ENCODE measurements at places on chromosomes 16 and 17.

GRCh38 chr16:75483222-75483621 lies 12.0 kb downstream of the CHST6 start:
- DNase-seq: no peak

- no peak for DNase-seq
Measured at GRCh38 chr16:85728879-85729278, 22.0 kb downstream of the C16orf74 start.

GRCh38 chr17:69470702-69471101 lies 56.2 kb downstream of the MAP2K6 start:
- DNase-seq: no peak

DNA sequence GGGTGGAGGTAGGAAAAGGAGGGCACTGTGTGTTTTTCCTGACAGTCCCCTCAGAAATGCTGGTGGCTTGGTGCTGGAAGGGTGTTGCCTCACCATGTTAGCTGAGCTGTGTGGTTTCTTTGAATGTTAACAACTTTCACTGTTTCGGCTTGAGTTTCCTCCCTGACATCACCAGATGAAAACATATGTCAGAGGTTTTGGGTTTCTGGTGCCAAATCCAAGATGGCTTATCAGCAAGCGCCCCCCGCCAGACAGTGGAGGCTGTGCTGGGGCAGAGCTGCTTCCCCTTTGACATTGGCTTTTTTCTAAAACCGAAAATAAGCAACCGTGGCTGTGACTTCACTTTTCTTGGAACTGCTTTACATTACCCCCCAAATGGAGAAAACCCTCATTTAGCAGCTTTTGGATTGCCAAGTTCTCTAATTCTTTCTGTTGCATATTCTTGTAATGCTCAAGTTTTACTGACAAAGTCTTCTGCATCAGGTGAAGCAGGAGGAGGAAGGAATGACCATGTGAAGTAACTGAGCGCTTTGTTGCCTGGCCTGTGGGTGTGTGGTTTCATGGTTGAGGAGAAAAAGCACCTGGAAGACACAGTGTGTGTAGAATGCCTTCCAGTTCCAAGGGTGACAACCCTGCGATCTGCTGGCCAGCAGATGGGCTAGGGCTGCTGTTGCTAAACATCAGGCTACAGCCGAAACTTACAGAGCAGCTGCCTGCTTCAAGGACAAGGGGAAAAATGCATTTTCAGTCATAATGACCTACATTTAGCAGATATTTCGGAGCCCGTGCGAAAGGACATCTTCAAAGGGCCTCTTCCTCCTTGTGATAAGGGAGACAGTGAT lies 9.7 kb downstream of the RMI2 start:
- DNase-seq: no peak

GRCh38 chr17:61863801-61864126 lies 436 bp upstream of the BRIP1 start:
- no peak for DNase-seq

DNA sequence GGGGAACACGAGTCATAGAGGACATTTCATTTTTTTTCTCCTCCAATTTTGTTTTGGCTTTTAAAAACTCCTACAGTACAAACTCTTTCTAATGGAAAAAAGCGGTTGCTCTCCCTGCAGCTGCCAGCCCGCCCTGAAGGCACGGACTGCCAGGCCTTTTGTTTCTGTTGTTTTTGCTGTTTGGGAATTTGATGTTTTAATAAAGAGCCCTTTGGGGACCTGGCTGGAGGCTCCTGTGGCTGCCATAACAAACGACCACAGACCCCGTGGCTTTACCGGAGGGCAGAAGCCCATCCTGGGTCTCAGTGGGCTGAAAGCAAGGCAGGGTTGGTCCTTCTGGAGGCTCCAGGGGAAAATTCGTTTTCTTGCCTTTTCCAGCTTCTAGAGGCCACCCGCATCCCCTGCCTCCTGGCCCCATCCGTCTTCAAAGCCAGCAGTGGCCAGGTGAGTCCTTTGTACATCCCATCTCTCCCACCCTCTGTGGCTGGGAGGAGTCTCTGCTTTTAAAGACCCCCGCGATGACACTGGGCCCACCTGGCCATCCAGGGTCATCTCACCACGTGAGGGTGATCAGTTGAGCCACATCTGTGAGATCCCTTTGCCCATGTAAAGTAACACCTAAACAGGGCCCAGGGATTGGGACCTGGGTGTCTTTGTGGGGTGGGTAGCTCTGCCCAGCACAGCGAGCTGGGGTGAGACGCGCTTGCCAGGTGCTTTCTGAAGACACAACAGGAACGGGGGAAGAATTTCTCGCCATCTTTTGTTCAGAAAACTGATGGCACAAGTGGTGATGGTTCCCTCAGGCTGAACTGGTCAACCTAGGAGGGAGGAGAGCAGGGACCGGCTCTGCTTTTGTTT lies 113.9 kb downstream of the BANP start:
- DNase-seq: no peak

DNA sequence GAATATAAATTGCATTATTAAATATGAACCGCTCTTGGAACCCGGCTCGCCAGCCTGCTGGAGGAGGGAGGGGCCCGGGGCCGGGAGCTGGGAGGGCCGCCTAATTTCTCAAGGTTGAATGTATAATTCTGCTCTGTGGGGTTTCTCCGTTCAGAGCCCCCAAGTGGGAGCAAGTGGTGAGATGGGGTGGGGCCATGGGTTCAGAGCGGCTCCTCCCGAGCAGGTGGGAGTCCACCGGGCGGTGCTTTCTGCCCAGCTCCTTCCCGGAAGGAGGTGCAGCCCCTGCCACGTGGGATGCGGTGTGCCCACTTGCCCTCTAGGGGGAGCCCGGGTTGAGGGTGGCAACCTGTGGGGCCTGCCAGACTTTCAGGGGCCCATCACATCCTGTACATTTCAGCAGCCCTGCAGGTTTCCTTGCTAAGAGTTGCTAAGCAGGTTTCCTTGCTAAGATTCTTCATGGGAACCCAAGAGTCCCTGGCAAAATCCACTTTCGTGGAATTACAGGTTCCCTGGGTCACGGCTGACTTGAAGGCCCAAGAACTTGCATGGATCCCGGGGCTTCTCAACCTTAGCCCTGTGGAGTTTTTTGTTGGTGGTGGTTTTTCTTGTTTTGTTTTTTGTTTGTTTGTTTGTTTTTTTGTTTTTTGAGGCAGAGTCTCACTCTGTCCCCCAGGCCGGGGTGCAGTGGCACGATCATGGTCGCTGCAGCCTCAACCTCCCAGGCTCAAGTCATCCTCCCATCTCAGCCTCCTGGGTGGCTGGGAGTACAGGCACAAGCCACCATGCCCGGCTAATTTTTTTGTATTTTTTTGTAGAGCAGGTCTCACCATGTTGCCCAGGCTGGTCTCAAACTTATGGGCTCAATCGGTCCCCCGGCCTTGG lies 196.7 kb upstream of the GSE1 start:
- DNase-seq: peak; percentile 78

DNA sequence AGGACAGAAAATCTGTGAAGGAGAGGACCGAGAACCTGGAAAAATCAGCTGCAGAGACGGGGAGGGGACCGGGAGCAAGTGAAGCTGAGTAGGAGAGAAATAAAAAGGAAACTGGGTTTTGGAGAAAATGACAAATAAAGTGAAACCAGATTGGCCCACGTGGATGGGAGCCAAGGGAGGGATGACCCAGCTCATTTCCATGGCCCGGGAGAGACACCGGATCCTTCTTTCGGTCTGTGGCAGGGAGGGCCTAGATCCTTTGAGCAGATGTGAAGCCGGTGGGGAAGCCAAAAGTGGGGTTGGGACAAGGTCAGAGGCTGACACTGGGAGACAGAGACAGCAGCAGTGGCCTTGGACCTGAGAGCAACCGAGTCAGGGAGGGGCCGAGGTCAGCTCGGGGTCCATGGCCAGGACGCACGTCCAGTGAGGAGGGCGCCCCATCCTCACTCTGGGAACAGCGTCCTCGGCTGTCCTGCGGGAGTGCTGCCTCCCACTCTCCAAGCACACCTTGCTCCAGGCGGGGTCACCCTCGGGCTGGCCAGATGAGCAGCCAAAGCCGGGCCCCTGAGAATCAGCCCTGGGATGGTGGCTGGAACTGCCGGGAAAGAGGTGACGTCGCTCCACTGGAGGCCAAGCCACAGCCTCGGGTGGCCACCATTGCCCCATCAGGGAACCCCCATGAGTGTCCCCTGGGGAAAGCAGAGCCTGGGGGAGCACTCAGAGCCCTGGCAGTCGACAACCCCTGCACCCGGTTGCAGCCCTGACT lies 50.8 kb upstream of the CDR2 start:
- no peak for DNase-seq

DNA sequence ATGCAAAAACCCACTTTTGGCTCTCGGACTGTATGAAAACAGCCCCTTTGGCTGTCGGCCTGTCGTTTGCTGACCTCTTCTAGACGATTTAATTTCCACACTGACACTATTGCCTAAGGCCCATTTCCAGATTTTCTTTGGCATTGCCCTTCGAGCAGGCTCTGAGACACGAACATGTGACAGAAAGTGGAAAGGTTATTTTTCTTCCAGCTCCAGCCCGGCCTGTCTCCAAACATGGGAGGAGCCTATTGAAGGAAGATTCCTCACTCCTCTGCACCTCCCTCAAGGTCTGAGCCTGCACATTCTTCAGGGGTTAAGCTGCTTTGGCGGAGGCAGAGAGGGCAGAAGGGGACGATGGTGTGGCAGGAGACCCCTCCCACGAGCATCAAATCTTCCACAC lies 85.9 kb upstream of the FOXF1 start:
- no peak for DNase-seq

- no peak for DNase-seq
Measured at GRCh38 chr16:3068487-3068886, 3.0 kb downstream of the IL32 start.

- no peak for DNase-seq
Measured at GRCh38 chr17:65533056-65533745, 28.2 kb downstream of the AXIN2 start.

GRCh38 chr17:77280304-77281121 lies 139.7 kb downstream of the SEC14L1 start:
- no peak for DNase-seq

DNA sequence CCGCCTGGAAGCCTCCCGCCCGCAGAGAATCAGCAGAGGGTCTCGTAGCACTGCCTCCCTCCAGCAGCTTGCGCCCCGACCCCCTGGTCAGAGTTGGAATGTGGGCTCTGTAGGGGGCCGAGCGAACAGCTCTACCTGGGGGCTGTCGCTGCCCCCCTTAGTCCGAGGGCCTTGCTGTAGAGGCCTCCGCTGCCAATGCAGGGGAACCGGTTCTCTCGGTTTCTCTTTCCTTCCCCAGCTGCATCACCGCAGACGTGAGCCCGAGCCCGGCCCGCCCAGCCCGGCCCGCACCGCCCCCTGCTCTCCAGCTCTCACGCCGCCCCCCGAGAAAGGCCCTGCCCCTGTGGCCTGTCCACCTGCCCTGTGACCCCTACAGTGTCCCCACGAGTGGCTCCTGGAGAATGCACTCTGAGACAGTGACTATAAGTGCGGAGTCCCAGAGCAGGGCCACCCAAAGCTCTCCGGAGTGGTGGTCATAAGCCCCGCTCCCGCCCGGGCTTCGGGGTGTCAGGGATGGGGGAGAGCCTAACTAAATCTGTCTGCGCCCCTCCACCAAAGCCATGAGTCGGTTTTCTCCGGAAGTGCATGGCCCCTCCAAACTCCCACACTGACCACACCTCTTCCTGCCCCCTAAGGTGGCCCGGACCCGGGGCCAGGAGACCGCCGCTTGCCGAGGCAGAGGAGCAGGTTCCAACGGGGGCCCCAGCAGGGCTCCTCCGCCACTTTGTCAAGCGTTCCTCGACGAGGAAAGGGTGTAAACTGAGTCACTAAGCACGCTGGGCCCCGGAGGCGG lies 1.7 kb downstream of the ARHGAP27 start:
- DNase-seq: no peak

DNA sequence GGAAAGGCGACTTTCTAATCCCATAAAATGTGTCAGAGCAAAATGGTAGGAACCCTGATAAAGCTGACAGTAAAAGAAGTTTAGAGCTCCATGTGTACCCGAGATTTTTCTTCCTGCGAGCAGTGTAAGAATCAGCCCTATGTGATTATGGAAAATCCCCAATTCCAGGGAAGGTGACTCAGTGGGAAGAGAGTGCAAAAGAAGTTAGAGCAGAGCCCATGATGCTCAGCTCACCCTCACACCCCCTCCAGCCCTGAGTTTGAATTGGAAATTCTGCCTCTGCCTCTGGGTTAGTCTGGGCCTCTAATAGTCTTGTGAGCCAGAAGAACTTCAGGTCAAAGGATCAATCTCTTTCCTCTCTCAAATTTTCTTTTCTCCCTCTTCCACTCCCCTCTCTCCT lies 12.5 kb downstream of the C17orf78 start:
- DNase-seq: no peak

DNA sequence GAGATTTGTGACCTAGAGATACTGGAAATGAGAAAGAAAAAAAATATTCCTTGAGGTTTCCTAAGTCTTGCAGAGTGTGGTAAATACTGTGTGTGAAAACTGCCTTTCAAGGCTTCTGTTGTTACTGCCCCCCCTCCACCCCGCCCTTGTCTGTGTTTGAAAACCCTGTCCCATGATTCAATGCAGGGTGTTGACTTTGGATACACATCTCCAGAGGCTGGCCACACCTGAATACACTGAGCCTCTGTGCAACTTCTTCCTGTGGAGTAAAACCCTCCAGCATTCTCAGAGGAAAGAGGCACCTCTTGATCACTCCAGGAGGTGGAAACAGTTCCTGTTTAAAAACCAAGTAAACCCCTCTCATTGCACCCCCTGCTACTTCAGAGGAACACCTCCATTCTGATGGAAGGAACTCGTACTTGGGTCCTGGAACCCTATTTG lies 123.0 kb upstream of the CACNG5 start:
- no peak for DNase-seq

DNA sequence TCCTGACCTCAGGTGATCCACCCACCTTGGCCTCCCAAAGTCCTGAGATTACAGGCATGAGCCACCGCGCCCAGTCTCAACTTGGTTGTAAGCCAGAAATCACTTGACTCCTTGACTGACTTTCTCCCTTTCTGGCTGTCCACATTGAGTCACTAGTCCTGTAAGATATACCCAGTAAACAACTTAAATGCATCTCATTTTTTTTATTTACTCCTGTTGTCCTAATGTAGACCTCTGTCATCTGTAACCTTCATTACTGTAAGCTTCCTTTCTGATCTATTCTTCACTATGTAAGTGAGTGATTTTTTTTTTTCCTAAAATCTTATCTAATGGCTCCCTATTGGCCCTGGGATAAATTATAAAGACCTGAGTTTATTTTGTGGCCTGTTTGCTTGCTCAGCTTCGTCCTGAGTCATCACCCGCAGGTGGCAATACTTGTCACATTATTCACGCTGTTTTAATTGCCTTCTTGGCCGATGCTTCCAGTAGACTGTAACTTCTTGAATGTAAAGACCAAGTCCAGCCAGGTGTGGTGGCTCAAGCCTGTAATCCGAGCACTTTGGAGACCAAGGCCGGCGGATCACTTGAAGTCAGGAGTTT lies 41.0 kb downstream of the PAFAH1B1 start:
- DNase-seq: peak; percentile 21

- no peak for DNase-seq
Measured at GRCh38 chr17:68805609-68806008, 149.6 kb downstream of the ABCA8 start.

- DNase-seq: no peak
Measured at GRCh38 chr17:72446525-72447250, 325.9 kb downstream of the SOX9 start.

GRCh38 chr17:5405400-5405799 lies 14.1 kb downstream of the NUP88 start:
- no peak for DNase-seq

DNA sequence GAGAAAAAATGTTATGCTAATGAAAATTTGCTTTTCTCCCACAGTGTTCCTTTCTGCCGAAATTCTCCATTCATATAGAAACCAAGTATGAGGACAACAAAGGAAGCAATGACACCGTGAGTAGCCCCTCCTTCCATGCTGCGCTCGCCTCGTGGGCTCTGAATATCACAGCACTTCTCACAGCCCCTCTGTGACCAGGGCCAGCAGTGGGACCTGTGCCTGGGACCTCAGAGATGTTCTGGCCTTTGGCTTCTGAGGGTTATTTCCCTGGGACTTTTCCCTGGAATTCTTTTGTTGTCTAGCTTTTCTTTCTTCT lies 139.6 kb upstream of the NOL11 start:
- DNase-seq: no peak
